ENCODE measurements at places on chromosomes 4 and X.

DNA sequence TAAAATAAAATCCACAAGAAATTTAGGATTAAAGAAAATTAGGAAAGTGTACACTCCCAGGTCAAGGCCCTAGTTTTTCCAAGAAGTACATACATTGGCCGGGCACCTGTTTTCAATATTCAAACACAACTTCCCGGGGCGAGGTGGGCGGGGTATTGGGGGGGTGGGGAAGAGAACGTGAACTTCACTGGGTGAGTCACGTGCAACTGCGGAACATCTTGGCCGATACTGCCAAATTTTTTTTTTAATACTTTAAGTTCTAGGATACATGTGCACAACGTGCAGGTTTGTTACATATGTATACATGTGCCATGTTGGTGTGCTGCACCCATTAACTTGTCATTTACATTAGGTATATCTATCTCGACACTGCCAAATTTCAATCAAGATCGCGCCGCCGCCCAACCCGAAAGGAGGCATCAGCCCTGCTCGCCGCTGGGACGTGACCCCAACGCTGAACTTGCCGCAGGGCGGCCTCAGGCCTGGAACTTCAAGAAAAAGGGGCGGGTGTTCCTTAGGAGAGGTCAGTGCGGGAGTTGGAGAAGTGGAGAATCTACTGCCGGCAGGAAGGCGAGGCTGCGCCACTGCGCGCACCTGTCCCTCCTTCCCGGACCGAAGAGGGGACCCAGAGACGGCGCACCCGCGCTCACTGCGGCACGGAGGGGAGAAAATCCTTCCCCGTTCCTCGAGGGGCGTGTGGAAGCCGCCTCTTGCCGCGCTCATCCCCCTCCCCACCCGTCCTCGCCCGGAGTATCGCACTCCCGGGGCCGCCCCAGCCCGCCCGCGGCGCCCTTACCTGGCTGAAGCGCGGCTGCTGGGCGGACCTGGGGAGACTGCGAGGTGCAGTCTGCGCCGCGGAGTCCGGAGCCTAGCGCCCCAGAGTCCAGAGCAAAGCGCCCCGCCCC is at the start of gene TEC:
Gene TEC, minus strand, starts transcription at position 883 of the 905 bp plus-strand sequence. CDS start 41,224 bp downstream, outside the sequence.
- DNase-seq: peak; percentile 7

- no peak for DNase-seq
Observed at GRCh38 chr4:151004222-151004621, 10.9 kb downstream of the LRBA start.

- DNase-seq: no peak
Observed at GRCh38 chr4:110175634-110176033, 22.8 kb downstream of the ELOVL6 start.

DNA sequence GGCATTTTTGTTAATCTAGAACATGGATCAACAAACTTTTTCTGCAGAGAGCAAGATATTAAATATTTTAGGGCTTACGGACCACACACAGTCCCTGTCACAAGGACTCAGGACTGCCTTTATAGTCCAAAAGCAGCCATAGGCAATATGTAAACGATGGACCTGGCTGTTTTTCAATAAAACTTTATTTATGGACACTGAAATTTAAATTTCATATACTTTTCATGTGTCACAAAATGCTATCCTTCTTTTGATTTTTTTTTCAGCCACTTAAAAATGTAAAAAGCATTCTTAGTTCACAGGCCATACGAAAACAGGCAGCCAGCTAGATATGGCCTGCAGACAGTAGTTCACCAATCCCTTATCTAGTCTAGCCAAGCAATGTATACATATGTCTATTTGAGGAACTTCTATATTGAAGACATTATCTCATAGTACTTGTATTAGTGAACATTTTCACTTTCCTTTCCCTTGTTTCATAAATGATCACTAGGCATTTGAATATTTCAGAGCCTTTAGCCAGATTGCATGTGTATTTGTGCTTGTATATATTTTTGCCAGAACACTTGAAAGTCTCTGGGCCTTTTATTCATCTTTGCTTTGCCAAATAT is 350.9 kb downstream of the RPA4 start:
- no peak for DNase-seq

GRCh38 chr4:24405341-24405740 is 179.0 kb downstream of the DHX15 start:
- DNase-seq: no peak

DNA sequence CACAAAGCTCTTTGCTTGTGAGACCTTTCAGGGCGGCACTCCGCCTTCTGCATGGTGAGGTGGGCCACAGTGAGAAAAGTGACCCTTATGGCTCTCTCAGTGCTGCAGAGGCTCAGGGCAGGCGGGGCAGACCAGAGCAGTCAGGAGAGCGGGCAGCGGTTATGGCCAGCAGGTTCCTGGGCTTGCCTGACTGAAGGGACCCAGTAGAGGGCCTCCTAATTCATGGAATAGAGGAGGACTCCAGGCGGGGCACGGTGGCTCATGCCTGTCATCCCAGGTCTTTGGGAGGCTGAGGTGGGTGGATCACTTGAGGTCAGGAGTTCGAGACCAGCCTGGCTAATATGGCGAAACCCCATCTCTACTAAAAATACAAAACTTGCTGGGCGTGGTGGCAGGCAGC is 91.4 kb downstream of the CLNK start:
- DNase-seq: no peak

- DNase-seq: peak; percentile 79
Observed at GRCh38 chrX:2608638-2609430, 82.3 kb upstream of the CD99 start.

DNA sequence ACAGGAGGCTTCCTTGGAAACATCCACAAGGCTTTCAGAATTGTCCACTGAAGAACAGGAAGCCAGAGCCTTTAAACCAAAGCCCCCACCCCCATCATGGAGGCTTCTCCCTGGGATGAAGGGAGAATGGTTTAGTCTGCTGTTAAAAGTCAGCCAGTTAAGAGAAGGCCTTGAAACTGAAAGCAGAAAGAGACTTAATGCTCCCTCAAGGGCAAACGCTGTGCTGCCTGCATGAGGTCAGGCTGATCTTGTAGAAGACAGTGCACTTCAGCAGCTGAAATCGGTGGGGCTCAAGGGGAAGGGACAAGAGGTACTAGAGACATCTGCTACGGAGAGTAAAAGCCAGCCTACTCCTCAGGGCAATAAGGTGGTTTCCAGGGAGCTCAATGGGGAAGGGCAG is 69.0 kb downstream of the HPRT1 start:
- DNase-seq: no peak

GRCh38 chrX:39936886-39937770 is 160.6 kb downstream of the BCOR start:
- DNase-seq: no peak

GRCh38 chr4:37685823-37686372 is 278 bp downstream of the RELL1 start:
- DNase-seq: peak; percentile 27

DNA sequence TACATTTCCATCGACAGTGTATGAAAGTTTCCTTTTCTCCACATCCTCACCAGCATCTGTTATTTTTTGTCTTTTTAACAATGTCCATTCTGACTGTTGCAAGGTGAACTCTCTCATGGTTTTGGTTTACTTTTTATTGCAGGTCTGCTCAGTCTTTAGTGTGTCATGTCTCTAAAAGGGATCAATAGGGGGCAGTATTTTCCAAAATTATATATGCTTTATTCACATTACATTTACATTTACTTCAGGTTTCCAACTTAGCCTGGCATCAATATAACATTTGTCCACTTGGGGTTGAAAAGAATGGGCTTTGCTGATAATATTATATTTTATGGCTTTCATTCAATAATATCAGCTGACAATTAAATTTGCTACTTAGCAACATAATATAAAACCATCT is 265.0 kb upstream of the SLITRK2 start:
- DNase-seq: no peak

- no peak for DNase-seq
Observed at GRCh38 chrX:101450961-101451360, 34.3 kb upstream of the ARMCX4 start.

DNA sequence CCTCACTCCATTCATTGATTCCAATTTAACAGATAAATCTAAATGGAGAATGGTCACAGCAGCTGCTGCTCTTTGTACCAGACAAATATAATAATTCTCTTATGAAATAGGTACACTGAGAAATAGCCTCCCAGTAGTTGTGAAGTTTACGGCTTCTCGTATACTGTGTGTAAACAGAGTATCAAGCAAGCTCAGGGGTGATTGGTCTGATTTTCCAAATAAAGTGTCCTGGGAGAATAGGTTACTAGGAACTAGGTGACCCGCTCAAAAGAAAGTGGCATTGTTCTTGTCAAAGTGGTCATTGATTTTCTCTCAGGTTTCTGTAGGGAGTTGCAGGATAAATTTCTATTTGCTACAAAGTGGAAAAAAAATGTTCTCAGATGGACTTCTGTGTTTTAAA is 838.2 kb downstream of the RAPGEF2 start:
- no peak for DNase-seq

GRCh38 chr4:1365271-1366178 is 18.5 kb downstream of the UVSSA start:
- DNase-seq: no peak

DNA sequence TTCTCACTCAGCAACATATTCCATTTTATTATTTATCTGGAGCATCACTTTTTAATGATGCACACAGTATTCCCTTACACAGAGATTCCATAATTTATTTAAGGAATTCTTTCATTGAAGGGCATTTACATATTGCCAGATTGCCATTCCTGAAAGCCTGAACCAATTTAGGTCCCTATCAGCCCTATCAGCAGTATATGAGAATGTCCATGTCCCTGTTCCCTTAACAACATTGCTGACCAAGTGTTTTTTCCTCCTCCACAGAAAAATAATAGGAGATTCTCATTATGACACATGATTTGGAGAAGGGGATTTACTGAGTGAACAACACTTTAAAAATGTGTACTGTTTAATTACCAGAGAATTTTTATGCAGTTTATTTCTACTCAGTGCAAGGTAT is 90.1 kb upstream of the PHOX2B start:
- DNase-seq: no peak

GRCh38 chrX:110135618-110136017 is 132.7 kb downstream of the TMEM164 start:
- DNase-seq: no peak

GRCh38 chr4:153131596-153131995 is 72.6 kb upstream of the TRIM2 start:
- DNase-seq: no peak

DNA sequence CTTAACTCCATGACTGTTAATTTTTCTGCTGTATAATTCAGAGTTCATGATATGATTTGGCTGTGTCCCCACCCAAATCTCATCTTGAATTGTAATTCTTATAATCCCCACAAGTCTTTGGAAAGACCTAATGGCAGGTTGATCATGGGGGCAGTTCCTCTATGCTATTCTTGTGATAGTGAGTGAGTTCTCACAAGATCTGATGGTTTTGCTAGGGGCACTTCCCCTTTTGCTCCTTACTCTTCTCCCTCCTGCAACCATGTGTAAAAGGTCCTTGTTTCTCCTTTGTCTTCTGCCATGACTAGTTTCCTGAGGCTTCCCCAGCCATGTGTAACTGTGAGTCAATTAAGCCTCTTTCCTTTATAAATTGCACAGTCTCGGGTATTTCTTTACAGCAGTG is 1751.9 kb downstream of the ARAP2 start:
- DNase-seq: no peak

DNA sequence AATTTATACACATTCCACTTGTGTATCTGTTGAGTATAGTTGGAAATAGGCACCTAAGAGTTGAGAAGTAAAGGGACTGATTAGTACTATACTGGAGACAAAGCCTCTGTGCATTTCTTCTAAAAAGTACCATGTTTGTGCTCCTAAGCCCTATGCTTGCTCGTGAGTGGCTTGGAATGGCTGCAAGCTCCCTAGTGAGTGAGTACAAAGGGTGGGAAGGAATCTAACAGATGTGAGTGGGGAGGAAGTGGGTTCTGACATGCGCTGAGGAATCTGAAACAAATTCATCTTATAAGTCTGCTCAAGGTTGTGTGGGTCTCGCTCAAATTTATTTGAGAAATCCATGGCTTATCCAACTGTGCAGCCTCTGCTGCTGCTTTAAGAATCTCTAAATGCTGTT is 13.3 kb downstream of the SPCS3 start:
- DNase-seq: no peak

DNA sequence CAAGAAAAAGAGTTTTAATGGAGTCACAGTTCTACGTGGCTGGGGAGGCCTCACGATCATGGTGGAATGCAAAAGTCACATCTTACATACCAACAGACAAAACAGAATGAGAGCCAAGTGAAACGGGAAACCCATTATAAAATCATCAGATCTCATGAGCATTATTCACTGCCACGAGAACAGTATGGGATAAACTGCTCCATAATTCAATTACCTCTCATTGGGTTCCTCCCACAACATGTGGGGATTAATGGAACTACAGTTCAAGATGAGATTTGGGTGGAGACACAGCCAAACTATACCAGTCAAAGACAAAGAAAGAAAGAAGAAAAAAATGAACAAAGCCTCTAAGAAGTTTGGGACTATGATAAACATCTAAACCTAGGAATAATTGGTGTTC is 158.9 kb downstream of the GC start:
- no peak for DNase-seq

GRCh38 chrX:42175843-42176242 is 252.5 kb upstream of the CASK start:
- DNase-seq: no peak

DNA sequence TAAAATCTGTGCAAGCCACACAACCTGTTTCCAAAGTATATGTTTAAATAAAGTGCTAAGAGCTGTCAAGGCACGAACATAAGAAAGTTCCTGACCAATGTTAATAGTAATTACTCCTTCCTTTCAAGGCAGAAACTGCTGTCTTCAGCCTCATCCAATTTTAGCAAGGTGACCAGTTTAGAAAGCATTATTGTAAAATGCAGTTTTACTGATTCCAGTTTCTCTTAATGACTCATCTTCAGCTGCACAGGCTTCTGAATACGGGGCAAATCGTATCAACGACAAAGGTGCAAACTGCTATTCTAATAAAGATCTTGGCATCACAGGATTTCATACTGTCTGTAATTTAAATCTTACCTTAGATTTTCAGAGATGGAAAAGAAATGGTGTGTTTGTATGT is 87.5 kb downstream of the PPP3CA start:
- DNase-seq: no peak

DNA sequence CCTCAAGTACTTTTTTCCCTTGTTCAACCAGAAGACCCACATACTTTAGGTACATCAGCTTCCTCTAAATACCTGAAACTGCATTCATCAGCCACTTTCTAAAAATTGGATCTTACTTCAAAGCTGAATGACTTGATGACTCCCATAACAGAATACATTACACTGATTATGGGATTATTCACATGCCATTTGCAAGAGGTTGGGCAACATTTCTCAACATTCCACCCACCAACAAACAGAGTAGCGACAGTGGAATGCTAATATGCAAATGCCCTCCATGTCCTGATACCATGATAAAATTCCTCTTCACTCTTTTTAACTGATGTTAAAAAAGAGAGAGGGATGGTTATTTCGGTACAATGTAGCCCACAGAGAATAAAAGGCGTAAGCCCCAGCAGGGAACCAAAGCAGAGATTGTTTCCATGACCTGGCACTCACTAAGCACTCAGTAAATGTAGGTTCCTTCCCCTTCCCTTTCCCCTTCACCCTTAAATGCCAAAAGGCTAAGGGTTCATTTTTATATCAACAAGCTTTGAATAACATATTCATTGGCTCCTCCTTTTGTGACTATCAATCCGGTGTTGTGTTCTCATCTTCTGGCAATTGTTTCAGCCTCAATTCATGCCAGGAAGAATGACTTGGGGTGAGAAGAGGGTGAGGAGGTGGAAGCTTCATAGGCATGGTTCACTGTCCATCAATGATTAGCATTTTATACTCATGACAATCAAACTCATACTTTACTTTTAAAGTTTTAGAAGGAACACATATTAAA is 317.2 kb downstream of the DHX15 start:
- no peak for DNase-seq

GRCh38 chr4:145681956-145682355 is 2.0 kb downstream of the C4orf51 start:
- DNase-seq: no peak

GRCh38 chr4:64417974-64418373 is 8.7 kb upstream of the TECRL start:
- no peak for DNase-seq
